Effector memory CD8-positive, alpha-beta T cell (primary cell): ENCODE measurements at places on chromosomes 3 and 15.

GRCh38 chr3:116276675-116277074 is 168.6 kb downstream of the LSAMP start:
- no peak for DNase-seq

DNA sequence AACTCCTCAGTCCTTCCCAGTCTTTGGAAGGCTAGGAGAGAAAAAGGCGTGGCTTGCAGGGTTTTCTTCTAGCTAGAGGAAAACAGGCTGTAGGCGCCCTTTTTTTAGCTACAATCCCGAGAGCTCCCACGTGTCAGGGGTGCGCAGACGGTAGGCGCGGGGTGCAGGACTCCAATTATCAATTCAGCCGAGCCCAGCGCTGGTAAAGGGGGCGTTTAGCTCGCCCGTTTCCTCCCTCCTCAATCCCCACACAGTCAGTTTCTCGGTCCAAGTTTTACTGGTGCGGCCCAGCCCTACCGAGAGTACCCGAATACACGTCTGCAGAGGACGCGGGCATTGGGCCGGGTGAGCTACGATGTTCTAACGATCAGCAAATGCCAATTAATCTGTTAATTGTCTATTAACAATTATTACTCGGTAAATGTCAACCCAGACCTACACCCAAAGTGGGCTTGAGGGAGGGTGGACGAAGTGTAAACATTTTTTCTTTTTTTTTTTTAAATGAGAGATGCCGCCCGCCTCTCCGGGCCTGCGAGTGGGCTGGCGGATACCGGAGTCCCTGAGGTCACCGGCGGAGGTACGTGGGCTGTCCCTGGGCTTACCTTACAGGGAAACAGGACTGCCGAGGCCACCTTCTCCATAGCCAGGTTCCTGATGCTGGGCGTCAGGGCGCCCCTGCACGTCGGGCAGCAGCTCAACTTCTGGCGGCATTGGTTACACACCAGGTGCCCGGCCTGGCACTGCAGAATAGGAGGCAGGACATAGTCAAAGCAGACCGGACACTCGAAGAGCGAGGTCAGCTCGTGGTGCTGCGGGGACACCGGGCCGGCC is 923 bp downstream of the SIAH2 start:
- DNase-seq = peak; percentile 14

DNA sequence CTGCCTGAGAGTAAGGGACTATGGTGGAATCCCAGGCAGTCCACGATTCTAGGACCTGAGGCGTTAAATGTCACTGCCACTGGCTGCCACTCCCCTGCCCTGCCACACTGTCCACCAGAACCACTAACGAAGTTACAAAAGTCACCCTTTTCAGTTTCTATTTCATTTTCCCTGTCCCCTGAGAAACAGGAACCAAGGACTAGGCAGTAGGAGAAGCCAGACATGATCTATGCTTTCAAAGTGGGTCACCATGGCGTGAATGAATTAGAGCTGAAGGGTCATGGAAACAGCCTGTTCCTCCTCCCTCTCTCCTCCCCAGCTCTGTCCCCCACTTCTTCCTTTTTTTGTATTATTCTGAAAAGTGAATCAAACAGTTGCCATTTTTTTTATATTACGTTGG is 9.1 kb upstream of the ADPRH start:
- no peak for DNase-seq

DNA sequence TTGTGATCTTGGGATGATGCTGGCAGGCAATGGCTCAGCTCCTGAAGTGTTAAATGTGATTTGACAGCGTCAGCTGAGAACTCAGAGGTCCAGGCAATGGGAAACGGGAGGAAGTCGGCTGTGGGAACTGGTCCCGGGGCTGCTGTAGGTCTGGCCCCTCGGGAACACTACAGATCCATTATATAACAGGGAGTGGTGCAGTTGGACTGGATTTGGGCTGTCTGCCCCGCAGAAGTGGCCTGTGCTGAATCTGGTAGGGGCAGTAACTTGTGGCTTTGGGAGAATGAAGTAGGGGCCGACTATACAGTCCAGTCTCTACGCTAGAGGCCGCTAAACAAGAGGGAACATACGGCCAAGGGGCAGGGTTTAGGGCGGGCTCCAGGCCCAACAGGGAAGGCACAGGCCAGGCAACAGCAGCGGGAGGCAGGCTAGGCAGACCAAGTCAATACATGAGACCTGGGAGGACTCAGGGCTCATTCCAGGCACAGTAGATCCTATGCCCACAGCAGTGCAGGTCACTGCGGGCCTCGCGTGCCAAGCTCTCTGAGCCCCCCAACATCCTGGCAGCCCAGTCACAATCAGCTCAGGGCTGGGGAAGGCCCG is 20.3 kb upstream of the IL16 start:
- DNase-seq = no peak

GRCh38 chr15:90588427-90588826 is 58.7 kb downstream of the CRTC3 start:
- no peak for DNase-seq

DNA sequence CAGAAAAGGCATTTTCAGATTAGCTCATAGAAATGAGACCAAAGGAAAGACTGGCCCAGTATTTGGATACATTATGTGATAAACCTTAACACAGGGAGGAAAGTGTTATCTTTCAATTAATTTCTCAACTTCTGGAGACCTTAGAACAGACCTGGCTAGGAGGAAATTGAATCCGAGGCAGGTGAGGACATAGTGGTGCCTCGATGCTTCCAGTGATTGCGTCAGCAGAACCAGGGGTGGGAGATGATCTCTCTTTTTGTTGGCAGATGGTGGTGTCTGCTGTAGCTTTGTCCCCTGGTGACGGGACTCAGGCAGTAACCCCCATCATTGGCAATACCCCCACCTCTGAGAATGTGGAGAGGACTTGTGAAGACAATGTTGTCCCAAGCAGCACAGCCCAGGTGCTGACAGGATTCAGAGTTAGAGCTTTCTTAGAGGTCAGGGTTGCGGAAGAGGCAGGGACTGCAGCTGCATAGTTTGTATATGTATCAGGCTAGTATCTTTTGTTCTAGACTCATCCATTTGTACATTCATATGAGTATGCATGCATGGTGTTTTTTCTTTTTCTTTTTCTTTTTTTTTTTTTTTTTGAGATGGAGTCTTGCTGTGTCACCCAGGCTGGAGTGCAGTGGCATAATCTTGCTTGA is 27.9 kb upstream of the MUC20 start:
- DNase-seq = no peak

GRCh38 chr3:184338511-184338945 is 1.1 kb downstream of the FAM131A start:
- DNase-seq = no peak

DNA sequence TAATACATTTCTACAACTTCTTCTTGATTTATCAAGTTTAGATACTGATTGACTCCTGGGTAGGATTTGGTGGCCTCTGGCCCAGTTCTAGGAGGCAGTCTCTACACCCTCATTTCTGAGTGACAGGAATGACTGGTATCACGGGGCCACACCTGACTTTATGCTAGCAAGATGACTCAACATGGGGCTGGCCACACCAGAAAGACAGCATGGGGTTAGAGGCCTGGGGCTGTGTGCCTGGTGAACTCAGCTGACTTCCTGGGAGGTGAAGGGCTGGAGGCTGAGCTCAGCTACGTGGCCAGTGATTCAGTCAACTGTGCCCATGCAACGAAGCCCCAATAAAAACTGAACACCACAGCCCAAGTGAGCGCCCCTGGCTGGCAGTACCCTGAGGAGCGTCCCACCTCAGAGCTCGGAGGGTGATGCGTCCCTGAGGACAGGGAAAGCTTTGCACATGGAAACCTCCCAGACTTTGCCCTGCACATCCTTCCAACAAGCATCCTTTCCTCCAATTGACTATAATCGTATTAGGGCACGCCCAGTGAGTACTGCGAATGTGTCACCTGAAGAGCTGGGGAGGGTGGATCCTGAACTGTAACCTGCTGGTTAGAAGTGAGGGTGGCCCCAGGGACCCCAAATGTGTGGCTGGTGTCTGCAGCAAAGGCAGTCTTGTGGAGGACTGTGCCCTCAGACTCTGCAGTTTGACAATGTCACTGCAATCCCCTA is 57.2 kb downstream of the NIPA2 start:
- no peak for DNase-seq

- no peak for DNase-seq
Measured at GRCh38 chr3:64148955-64149653, 76.2 kb downstream of the PRICKLE2 start.

GRCh38 chr3:73215281-73215680 is 153.8 kb downstream of the EBLN2 start:
- DNase-seq = no peak

DNA sequence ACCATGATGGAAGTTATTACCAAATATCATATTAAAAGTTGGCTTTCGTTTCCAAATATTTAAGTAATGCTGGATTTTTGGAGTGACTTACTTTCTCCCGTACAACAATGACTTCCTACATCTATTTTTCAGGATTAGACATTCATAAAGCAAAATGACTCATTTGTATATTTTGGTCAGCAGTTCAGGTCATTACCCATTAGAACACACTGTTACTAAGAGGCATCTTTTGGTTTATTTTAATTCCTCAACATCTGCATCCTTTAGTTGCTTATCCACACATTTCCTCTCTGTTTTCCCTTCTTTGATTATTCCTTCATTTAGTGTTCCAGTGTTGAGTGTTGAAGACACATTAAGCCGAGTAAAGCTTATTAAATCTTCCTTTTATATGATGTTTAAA is 348.2 kb downstream of the NAALADL2 start:
- no peak for DNase-seq

GRCh38 chr15:67074886-67075229 is 9.5 kb downstream of the SMAD3 start:
- DNase-seq = no peak

DNA sequence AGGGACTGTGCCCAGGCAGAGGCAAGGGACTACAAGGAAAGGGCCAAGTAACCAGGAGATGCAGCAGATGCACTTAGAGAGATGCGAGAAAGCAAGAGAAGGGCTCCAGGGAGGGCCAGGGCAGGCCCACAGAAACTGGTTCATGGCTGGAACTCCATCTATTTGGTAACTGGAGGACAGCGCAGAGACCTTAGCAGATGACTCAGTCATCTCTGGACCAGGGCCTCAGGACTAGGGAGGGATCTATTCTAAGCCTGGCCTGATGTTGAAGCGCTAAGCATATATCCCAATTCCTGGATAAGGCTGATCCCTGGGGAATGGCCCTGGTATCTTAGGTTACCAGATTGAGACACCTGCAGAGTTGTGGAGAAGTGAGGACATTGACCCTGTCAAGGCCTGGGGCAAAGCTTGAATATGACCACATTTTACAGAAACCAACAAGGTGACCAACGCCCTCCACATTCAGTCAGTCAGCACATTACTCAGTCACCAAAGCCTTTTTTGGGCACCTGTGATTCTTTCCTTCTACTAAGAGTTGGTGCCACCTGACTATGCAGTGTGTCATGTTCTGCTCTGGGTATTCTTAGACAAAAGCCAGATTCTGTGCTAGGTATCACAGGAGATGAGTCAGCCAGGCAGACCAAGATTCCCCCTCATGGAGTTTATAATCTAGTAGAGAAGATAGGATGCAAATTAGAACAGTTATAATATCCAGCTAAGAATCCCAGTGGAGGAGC is 68.4 kb upstream of the SLCO3A1 start:
- no peak for DNase-seq

DNA sequence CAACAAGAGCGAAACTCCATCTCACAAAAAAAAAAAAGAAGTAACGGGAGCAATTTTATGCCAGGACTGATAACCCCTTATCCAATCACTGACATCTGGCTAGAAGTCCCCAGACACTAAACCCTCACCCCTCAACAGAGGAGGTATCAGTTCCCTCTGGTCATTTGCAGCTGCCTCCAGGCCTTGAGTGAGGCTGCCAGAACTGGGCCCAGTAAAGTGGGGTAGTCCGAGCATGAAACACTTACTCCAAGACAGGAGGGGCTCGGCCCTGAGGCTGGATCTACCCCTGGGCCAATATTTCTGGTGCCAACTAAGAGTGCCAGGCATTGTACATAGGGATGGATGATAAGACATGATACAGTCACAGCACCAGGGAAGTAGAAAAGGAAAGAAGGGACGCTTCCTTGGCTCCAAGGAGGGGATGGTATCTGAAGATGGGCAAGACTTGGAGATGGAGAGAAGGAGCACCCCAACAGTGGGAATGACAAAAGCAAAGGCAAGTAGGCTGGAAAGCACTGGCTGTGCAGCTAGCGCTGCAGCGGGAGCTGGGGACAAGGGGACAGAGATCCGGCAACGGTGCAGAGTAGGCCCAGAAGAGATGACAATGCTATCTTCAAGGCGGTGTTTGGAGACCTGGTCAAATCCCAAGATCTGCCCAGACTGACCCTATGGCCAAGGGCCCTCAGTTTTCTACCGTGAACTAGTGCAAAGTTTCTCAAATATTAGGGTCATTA is 2.2 kb downstream of the XXYLT1 start:
- no peak for DNase-seq

- no peak for DNase-seq
Measured at GRCh38 chr3:111326144-111326995, 215.6 kb upstream of the CD96 start.

GRCh38 chr3:39126532-39127071 is 19.1 kb downstream of the TTC21A start:
- no peak for DNase-seq

DNA sequence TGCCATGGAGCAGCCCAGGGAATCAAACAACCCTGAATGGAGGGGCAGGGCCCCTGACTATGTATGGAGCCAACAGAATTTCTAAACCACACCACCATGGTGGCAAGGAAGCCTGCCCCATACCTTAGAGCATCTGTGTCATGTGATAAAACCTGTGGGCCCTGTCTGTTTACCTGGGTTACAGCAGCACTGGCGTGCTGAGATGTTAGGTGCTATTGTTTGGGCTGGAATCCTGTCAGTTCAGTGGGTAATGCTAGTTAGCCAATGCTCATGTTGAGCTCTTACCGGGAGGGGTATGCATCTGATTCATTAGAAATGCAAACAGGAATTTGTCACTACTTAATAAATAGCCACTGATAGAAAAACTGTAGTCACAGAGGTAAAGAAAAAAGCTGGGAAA is 63.5 kb upstream of the ETV5 start:
- no peak for DNase-seq

DNA sequence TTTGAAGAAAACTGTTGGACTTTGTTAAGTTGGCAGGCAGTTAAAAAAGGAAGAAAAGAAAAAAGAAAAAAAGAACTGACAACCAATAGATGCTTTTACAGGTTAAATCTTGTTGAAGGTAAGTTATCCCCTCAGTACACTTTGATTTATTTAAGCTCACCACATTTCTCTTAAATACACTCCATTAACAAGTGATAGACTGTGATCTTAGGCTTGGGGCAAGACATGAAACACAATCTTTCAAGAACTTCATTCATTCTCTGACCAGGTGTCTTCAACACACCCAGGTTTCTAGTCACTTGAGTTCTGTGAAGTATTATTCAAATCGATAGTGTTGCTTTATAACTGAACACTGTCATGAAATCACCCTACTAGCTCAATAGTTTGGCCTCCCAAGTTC is 751.9 kb downstream of the ROBO1 start:
- no peak for DNase-seq

GRCh38 chr3:134114726-134115125 is 85.0 kb upstream of the SLCO2A1 start:
- DNase-seq = no peak

DNA sequence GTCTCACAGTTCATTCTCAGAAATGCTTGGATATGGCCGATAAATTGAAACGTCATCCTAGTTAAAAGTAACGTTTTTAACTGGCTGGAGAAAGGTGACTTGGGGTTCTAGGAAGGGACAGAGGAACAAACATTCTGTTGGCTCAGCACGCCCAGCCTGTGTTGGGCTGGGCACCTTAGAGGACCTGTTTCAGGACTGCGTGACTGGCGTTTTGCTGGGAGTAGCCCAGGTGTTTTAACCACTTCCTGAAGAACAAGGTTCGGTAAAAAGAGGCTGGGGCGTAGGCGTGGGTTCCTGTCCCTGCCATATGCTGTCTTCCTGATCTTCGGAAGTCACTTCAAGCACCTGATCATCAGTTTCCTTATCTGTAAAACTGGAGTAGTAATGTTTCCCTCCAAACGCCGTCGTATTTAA is 1.1 kb upstream of the TLNRD1 start:
- peak; percentile 18 for DNase-seq

- no peak for DNase-seq
Measured at GRCh38 chr15:70049701-70050301, 47.9 kb downstream of the TLE3 start.
